ENCODE measurements at places on chromosomes 16 and 17.
A peak's percentile ranks its signal among the peaks of the same experiment; 100 is the strongest.

DNA sequence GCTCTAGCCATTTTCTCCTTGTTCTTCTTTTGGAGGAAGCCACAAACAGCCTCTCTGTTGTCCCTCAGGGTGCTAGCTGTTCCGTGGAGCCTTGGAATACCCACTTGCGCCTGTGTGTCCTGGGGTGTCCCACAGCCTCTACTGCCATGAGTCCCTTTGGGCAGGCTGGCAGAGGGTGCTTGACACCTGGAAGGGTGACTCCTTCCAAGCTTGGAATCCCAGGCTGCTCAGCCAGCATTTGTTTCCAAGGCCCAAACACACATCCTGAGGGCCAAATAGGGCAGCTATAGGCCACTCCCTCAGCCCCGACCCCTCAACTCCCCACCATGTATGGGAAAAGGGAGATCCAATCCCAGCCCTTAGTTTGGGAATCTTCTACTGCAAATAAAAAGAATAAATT, 14.9 kb downstream of the ZNHIT3 start:
- DNase-seq: no peak

GRCh38 chr17:19645734-19646201, 2.8 kb upstream of the ALDH3A2 start:
- DNase-seq: peak; percentile 59

GRCh38 chr16:74321356-74321755, 24.7 kb downstream of the PSMD7 start:
- DNase-seq: no peak

GRCh38 chr17:5500589-5501391, 14.4 kb downstream of the MIS12 start:
- DNase-seq: peak; percentile 62

GRCh38 chr17:17581509-17581908, 10.0 kb downstream of the PEMT start:
- DNase-seq: no peak

- peak; percentile 30 for DNase-seq
These were observed 2.3 kb upstream of the SLC16A11 start for GRCh38 chr17:7046127-7046724.

DNA sequence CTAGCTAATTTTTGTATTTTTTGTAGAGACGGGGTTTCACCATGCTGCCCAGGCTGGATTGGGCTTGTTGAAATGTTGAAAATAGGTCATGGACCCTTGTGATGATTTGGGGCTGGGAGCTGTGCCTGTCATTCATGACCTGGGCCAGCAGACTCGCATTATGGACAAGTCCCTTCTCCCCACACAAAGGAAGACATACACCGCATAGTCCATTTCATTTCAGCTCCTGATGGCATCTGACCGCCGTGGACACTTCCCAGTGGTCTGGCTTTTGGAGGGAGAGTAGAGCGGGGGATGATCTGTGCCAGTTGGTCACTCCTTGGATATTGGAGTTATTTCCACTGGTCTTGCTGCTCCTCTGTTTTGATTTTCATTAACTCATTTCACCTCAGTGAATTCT, 34.8 kb downstream of the MPRIP start:
- DNase-seq: no peak

- DNase-seq: peak; percentile 79
These were observed 7.8 kb upstream of the PDK2 start for GRCh38 chr17:50087246-50087911.

DNA sequence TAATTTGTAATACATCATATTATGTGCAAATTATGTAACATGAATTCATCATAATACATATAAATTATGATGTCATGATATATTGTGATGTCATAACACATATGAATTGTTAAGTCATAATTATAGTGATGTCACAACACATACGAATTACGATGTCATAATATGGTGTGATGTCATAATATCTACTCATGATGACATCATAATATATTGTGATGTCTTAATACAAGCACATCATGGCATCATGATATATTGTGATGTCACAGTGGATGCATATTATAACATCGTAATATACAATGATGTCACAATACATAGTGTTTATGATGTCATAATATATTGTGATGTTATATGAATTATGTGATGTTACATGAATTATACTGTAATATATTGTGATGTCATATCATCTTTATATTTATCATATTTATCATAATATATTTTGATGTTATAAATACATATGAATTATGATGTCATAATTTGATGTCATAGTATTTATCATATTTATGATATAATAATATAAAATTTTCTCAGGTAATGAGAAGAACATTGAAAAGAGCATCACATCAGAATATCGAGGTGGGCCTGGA, 1793.0 kb downstream of the TP53TG3F start:
- no peak for DNase-seq

DNA sequence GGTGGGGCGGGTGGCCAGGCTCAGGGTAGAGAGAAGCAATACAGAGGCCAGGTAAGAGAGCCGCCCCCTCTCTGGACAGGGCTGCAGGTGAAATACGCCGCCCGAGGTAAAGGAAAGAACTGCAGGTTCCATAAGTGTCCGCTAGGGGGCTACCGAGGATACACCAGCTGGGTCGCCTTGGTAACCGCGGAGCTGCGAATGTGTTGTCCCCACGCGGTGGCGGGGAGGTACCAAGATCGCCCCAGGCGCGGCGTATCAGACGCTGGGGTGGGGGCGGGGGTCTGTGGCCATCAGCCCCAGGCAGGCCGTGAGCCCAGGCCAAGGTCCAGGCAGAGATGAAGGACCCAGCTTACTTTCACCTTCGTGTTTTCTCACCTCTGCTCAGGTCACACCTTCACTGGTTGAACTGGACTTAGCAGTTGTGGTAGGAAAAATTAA, 18.4 kb upstream of the ZFP90 start:
- DNase-seq: peak; percentile 85

GRCh38 chr17:2921443-2921842, 125.2 kb downstream of the RAP1GAP2 start:
- DNase-seq: no peak

DNA sequence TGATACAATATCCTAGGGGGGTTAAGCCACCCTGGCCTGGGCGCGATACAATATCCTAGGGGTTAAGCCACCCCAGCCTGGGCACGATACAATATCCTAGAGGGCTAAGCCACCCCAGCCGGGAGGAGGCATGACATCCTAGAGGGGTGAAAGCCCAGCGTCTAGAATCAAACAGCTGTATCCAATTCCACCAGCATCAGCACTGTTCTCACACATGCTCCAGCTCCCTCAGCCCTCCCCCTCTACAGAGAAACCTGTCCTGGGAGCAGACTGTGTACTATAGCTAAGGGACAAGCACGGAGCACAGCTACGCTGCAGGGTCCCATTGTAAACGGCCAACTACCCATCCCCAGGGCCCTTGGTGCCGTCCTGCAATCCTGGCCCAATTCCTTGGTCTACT, 6.2 kb downstream of the GINS2 start:
- DNase-seq: no peak

- DNase-seq: no peak
These were observed 611.4 kb upstream of the CDH5 start for GRCh38 chr16:65754820-65755691.

- no peak for DNase-seq
These were observed 36.7 kb downstream of the CMIP start for GRCh38 chr16:81481207-81481821.

- peak; percentile 25 for DNase-seq
These were observed 60.4 kb downstream of the ZDHHC7 start for GRCh38 chr16:84950906-84951305.

GRCh38 chr16:8605554-8605953, 15.2 kb upstream of the TMEM114 start:
- no peak for DNase-seq

DNA sequence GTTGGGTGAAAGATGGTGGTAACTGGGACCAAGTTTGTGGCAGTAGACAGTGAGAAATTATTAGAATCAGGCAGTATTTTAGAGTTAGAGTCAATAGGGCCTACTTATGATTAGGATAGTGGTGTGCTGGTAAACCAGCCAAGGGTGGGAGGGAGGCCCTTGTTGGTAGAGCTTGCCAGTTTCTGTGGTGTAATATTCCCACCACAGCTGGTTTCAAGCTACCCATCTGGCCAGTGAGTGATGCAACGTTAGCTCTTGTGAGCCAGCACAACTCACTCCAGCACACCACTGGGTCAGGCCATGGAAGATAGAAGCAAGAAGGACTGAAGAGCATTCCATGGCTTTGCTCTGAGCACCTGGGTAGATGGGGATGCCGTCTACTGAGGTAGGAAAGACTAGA, 34.9 kb downstream of the GNAO1 start:
- DNase-seq: no peak

- peak; percentile 47 for DNase-seq
These were observed 11.4 kb downstream of the SLC13A5 start for GRCh38 chr17:6701719-6702118.

GRCh38 chr16:54208237-54208636, 78.3 kb downstream of the IRX3 start:
- no peak for DNase-seq

- no peak for DNase-seq
These were observed 985 bp upstream of the C17orf107 start for GRCh38 chr17:4898351-4898750.

DNA sequence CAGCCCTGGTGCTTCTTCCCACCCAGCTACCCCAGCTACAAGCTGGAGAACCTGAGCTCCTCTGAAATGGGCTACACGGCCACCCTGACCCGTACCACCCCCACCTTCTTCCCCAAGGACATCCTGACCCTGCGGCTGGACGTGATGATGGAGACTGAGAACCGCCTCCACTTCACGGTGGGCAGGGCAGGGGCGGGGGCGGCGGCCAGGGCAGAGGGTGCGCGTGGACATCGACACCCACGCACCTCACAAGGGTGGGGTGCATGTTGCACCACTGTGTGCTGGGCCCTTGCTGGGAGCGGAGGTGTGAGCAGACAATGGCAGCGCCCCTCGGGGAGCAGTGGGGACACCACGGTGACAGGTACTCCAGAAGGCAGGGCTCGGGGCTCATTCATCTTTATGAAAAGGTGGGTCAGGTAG, 3.6 kb downstream of the GAA start:
- no peak for DNase-seq

GRCh38 chr17:63688396-63689020, 11.4 kb downstream of the LIMD2 start:
- DNase-seq: no peak

DNA sequence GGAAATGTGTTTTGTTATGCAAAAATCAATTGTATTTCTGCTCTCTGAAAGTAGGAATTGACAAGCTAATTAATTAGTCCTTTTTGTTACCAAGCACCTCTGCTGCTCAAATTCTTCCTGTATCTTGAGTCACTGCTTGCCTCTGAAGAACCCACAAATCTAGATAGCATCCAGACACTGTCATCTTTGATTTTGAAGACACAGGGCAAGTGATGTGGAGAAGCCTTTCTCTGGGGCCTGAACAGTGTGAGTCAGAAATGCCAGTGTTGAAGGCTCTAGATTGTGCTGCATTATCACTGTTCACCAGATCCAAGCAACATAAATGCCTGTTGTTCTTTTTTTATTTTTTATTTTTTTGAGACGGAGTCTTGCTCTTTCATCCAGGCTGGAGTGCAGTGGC, 10.9 kb upstream of the ST6GALNAC1 start:
- no peak for DNase-seq

DNA sequence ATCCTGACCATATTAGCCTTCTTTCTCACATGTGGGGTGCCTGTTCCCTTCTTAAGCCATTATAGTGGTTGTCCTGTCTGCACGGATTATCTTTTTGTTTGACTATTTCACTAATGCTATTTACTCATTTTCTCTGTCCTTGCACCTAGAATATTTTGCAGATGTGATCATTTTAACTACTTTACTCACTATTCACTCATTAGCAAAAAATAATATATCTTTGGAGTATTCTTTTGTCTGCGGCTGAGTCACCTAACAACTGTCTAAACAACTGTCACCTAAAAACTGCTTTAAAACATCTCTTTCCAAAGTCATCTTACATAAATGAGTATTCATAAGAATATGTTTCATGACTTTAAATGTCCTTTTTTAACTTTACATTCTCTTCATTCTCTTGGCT, 87.4 kb downstream of the KCNJ2 start:
- DNase-seq: no peak

DNA sequence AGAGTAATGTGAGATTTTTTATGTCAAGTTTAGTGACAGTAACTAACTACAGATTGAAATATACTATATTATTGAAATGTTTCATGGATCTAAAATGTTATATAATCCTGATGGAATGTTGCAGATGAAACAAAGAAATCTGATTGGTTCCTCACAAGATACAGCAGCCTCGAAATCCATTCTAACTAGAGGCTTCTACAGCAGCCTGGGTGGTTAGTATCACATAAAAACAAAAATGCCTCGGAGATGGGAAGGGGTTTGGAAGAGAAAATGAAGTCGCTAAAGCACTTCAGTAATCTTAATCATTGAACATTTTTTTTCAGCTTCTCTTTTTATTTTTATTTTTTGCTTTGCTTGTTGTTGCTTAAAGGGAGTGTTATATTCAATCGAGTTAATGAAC, 75.2 kb downstream of the TANC2 start:
- no peak for DNase-seq

DNA sequence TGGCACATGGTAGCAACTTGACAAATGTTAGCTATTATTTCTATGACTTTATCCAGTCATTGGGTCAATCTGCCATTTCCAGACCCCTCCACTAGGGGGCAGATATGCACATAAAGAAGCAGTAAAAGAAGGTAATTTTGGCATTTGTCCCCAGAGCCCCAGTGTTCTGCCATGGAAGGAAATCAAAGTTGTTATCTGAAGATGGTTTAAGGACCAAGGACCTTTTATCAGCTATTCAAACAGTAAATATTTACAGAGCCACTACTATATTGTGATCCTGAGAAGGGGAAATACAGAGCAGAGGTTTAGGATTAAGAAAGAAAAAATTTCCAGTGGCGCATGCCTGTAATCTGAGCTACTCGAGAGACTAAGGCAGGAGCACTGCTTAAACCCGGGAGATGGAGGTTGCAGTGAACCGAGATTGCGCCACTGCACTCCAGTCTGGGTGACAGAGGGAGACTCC, 20.0 kb downstream of the TRAF4 start:
- peak; percentile 66 for DNase-seq

- DNase-seq: no peak
These were observed 31.8 kb upstream of the NSRP1 start for GRCh38 chr17:30084788-30085187.

- no peak for DNase-seq
These were observed 4.7 kb upstream of the RAB40B start for GRCh38 chr17:82703036-82703745.

DNA sequence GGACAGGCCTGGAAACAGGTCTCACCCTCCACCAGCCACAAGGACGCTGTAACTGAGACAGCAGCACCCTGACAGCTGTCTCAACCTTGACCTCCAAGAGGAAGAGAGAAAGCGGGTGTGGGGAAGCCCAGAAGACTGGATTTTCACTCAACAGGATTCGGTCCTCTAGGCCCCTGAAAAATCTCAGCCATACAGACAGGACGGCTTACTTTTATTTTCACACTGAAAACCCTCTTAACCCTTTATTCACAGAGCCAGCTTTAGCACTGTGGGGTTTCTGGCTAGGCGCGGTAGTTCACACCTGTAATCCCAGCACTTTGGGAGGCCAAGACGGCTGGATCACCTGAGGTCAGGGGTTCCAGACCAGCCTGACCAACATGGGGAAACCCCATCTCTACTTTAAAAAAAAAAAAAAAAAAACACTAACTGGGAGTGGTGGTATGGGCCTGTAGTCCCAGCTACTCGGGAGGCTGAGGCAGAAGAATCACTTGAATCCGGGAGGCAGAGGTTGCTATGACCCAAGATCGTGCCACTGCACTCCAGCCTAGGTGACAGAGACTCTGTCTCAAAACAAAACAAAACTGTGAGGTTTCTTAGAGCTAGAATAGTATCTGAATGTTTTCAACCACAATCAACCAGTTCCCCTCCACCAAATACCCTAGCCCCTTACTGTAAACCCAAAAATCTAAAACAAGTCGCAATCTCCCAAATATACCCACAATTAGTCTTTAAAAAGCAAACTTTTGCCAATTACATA, 5.3 kb downstream of the ANKRD11 start:
- DNase-seq: no peak

Measured in stimulated activated CD4-positive, alpha-beta T cell treated with anti-CD3 and anti-CD28 coated beads, Interleukin-2, amount 100 ng/mL, for 48 hours (primary cell).